Sciatic nerve (tissue), 2 donors: ENCODE measurements at places on chromosomes 2 and 18.

DNA sequence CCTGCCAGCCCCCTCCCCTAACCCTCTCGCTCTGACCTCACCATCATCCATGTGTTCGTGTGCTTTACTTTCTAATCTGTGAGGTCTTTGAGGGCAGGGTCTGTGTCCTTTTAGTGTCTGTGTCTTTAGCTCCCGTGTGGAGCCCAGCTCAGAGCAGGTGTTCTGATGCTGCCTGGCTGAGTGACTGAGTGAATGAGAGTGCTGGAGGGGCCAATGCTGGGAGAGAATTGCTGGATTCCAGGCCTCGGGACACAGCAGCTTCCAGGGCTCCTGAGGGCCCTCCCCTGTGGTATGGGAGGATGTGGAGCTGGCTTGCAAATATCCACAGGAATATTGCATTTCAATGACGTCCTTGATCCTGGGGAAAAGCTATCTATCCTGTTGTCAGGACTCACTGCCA lies 160.6 kb downstream of the ANKRD30B start:
- DNase-seq = no peak

GRCh38 chr2:65434592-65435241 lies 2.3 kb upstream of the SPRED2 start:
- DNase-seq = no peak

DNA sequence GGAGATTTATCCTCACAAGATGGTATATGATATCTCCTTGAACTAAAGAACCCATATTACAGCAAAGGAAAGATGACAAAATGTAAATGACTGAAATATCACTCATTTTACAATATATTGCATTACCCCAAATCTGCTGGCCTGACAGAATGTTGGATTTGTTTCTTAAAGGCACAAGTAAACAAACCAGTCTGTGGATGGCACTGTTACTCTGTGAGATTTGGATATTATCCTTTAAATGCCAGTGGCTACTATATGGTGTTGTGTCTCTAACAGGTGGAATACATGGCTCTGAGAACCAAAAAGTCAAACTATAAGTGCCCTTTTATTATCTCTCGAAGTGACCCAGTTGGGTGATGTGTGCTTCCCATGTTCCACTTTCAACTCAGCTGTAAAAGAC lies 125.7 kb downstream of the PDE1A start:
- DNase-seq = no peak

DNA sequence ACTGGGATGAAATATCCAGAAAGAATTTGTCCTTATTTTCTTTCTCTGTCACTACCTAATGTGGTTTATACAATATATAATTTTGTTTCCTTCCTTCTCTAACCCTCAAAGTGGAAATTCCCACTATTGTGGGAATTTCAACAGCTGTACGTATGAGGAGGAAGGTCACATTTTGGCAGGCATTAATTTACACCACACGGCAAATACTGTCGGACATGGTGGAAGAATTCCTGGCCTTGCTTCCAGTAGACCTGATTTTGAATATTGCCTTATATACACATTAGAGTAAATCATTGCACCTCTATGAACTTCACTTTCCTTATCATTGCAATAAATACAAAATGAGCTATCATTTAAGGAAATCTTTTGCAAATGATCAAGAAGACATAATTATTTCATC lies 358.1 kb upstream of the ETAA1 start:
- DNase-seq = no peak

GRCh38 chr2:212863185-212863588 lies 288.2 kb downstream of the IKZF2 start:
- no peak for DNase-seq

- no peak for DNase-seq
These were observed 19.3 kb upstream of the HPCAL1 start for GRCh38 chr2:10283106-10284062.

DNA sequence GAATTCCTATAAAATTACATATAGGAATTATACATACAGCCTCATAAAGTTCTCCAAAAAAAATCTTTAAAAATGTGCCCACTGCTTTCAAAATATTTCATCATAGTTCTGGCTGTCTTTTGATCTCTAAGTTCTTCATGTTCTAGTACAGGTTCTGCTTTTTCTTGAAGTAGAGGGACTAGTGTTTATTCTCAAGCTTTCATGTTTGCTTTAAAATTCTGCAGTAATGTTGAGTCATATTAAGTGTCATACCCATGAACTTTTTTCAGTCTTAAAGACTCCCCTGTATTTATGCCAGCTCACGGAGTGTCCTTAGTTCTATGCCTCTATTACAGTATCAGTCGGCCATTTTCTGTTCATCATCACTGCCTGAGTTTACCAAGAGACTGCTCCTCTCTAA lies 54.8 kb upstream of the CCDC141 start:
- no peak for DNase-seq

GRCh38 chr2:197460649-197461048 lies 7.3 kb downstream of the COQ10B start:
- no peak for DNase-seq

- DNase-seq = no peak
These were observed 271.1 kb downstream of the PRKCE start for GRCh38 chr2:45922577-45922988.

DNA sequence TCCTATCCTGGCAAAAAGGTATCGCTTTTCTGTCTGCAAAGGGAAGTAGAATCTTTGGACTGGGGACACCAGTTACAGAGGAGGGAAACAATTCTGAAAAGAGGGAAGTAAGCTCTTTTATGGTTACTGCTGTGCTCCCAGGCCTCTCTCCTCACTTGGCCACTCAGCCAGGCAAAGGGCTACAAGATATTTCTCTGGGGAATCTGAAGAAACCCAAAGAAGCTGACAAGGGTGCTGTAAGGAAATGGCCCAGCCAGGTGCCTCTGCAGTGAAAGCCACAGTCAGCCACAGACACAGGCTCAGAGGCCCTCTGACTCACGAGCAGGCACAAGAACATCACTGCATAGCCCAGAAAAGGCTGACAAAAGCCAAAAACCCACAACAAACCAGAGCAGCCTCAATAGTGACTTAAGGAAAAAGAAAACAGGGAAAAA lies 5.8 kb downstream of the HDLBP start:
- no peak for DNase-seq

DNA sequence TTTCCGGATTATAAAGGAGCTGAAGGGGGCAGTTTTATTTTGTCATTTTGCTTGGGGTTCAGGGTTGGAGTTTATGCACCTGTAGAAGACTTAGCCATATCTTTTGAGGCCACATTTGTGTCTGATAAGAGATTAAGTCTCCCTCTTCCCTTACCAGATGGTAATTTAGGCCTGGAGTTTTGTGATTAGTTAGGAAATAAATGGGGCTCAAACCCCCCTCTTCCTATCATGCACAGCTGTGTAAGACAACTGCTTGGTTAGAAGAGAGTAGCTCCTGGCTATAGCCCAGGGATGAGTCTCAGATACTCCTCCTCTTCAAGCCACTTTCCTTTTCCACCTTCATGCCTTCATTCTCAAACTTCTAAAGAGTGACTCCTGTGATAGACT lies 802 bp upstream of the SAP130 start:
- DNase-seq = no peak

- no peak for DNase-seq
These were observed 1526.0 kb downstream of the LRP1B start for GRCh38 chr2:140604788-140605187.

- no peak for DNase-seq
These were observed 351.7 kb upstream of the KYNU start for GRCh38 chr2:142525720-142526119.

DNA sequence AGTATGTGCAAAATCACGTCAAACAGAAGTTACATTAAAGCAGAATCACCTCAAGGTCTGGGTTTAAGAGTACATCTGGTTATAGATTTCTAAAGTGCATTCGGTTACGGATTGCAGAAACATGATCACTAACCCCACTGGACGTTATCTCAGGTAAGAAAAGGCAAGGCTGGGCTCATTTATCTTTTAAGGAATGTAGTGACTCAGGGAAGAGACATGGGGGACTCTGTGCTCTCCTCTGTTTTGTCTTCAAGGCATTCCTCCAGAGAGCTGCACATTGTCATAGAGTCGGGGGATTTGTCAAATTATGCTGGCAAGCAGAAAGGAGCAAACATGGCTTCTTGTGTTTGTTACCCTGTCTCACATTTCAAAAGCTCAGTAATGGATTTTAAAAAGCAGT lies 14.3 kb downstream of the WDSUB1 start:
- no peak for DNase-seq

DNA sequence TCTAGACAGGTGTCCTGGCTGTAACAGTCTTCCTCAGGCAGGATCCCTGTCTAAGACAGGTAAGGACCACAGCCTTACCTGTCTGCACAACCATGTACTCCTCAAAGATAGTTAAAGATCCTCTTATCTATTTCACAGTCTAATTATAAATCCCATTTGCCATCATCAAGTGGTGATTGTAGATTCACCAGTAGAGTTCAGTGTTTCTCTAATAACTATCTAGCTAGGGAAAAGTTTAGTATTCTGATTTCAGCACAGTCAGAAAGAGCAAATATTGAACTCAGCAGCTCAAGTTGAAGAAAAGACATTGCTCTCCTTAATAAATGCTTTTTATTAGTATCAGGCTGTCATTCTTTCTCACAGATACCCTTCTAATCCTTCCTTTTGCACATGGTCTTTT lies 1305.5 kb upstream of the NXPH2 start:
- no peak for DNase-seq

- no peak for DNase-seq
These were observed 32.4 kb upstream of the EML4 start for GRCh38 chr2:42136782-42137124.

DNA sequence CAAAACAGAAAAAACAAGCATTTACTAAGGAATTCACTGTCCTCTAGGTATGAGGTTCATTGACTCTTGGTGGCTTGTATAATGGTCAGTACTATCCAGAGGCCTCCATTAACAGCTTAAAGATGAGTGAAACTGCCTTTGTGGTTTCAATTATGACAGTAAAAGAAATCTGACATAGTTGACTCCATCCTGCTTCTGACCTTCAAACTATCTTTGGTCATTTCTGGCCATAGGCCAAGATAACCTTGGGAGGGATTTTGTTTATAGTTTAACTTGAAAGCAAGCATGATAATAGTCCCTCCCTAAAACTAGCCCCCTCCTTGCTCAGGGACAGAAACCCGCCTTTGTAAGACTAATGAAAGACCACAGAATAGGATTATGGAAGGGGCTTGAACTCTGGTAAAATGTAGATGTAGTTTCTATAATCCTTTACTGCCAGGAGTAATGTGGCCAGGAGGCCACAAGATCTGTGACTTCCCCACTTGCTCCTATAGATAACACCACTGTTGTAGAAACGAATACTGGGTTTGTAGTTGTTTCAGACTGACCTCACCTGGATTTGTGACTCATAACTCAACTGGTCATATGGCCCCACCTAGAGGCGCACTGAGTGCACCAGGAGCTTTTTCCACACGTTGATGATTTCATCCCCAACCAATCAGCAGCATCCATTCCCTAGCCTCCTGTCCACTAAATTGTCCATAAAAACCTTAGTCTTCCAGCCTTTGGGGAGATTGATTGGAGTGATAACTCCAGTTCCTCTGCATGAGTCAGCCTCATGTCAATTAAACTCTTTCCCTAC lies 8.6 kb upstream of the PLEKHM3 start:
- no peak for DNase-seq

DNA sequence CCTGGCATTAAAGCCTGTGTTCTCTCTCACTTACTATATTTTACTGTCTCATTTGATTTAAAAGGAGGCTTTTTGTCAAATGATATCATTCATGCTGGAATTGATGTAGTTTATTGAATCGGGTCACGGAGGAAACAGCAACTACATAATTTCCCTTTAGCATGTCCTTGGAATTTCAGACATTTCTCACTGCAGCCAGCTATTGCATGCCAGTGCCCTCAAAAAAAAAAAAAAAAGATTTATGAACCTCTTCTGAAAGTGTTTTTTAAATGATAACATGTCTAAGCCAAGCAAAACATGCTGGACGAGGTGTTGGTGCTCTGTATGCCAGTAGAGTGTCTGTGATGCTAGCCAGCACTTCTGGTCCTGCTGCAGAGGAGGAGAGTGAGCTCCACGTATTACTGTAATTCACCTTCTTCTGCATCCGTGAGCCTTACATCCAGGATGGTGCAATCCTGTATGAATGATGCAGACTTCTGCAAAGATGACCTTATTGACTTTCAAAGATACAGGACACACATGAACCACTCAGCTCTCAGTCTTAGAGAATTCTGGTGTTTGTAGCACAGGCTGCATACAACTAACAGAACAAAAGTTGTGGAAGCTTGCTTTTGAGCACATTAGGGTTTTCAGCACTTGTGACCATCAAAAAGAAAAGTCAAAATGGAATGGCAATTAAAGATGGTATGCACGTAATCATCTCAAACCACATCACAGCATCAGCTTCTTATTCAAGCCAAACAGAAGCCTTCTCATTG lies 31.1 kb downstream of the UGP2 start:
- DNase-seq = no peak

- DNase-seq = no peak
These were observed 69.0 kb downstream of the IL1R2 start for GRCh38 chr2:102060792-102061191.

DNA sequence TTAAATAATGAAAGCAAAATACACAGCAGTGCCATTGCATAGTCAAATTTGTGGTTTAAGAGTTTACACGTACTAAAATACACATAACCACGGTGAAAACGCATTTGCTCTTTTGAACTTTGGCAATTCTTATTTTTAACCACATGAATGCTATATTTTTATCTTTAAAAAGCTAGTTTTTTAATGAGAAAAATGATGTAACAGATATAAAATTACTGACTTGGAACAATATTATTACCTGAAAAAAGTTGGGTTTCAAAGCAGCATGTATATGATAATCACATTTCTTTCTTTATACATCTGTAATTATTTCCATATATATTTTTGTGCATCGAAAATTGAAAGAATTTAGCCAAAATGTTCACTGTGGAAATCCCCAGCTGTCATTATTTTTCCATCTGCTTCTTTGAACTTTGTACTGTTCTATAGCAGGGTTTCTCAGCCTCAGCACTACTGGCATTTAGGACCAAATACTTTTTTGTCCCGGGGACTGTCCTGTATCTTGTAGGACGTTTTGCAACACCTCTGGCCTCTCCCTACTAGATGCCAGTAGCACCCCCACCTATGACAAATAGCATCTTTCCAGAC lies 75.9 kb upstream of the CAB39 start:
- no peak for DNase-seq

GRCh38 chr2:101038455-101039255 lies 36.6 kb downstream of the RPL31 start:
- DNase-seq = no peak

GRCh38 chr2:16755442-16755841 lies 89.8 kb upstream of the CYRIA start:
- peak; percentile 68 for DNase-seq

- DNase-seq = no peak
These were observed 11.4 kb downstream of the CIB4 start for GRCh38 chr2:26629751-26630150.
